Stimulated activated CD8-positive, alpha-beta memory T cell treated with anti-CD3 and anti-CD28 coated beads, Interleukin-15, amount 100 ng/mL, for 4 hours (primary cell): ENCODE measurements at places on chromosomes 7 and 10.

GRCh38 chr7:133056370-133057238 lies 25.3 kb downstream of the CHCHD3 start:
- no peak for DNase-seq

- DNase-seq, result no peak
These were observed 557.0 kb upstream of the IGFBP3 start for GRCh38 chr7:46478046-46478445.

GRCh38 chr10:34124522-34125035 lies 690.5 kb downstream of the PARD3 start:
- no peak for DNase-seq

DNA sequence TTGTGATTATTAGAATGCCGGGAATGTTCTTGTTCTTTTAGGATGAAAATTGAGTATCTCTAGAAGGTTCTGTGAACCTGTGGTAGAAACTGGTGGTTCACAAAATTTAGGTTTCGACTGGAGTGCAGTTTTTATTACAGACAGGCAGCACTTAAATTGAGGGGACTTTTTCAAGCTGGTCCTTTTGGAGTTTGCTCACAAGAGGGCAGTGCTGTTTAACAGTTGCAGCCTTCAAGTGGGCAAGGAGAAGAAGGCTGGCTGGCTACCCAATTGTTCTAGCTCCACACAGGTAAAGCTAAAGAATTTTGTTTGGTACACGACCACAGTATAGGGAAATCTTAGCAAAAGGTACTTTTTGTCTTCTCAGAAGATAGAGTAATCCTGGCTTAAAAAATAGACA lies 233.6 kb downstream of the SNX13 start:
- no peak for DNase-seq
